ENCODE measurements at places on chromosomes 3 and 15.

DNA sequence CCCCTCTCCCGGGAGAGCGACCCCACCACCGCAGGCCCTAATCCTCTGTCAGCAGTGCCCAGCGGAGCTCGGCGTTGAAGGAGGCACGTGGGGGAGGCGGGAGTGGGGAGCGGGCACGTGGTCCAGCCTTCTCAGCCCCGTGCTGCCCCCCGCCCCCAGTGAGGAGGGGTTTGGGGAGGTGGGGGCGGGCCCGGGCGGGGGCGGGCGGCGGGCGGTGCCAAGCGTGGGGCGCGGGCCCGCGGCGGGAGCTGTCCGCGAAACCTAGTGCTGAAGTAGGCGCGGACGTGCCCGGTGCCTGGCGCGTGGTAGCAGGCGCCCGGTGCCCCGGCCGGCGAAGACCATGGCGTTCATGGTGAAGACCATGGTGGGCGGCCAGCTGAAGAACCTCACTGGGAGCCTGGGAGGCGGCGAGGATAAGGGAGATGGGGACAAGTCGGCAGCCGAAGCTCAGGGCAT, at the start of gene CPLX3:
Gene CPLX3 (plus strand): TSS at position 264 of the 456 bp plus-strand sequence. CDS start 77 bp downstream, at position 341.
- no peak for DNase-seq

DNA sequence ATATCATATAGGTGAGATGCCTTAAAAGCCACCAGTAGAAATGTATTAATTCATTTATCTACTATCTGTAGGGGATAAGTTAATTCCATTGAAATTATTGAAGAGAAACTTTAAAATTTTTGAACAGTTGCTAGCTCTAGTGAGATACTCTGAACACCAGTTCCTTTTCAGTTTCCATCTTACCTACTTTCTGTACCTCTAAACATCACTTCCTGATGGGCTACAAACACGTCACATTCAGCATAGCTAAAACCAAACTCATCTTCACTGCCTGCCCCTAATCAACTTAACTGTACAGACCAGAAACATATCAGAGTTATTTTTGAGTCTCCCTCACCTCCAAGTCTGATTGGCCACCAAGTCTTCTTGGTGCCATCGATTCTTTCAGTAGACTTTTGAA, 88.9 kb downstream of the FEZF2 start:
- DNase-seq = no peak

DNA sequence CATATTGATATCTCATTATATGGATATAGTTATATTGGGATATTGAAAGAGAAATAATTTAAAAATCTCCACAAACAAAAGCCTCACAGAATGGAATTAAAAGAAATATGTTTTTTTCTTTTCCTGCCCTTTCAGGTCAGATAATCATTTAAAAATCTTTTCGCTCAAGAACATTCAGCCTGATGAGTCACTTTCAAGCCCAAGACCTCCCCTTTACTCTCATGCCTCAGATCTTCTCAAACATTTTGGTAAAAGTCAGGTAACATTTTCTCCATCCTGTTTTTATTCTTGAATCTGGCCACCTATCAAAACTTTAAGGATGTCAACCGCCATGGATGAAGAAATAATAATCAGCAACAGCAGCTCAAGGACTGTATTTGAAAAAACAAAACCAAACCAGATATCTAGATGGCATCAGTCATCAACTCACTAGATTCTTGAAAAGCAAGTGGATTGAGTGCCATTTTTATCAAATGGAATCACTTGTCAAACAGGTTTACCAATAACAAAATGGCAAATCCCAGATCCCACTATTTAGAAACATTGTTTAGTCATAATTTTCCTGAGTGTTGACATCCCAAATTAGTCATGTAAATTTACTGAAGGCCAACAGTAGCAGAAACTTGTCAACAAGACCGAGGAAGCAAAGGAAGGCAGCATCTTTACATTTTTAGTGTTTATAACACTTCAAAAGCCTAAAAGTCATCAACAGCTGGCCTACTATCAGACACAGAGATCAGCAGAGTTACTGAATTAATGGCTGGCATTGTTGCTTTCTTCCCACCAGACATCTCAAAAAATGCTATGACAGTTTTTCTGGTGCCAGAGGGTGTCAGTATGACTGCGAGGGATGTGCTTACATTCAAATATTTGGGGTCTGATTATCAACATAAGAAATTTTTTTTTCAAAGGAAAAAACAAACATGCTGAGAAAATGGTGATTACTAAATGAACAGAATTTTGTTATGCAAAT, 444.7 kb downstream of the MAGI1 start:
- no peak for DNase-seq

DNA sequence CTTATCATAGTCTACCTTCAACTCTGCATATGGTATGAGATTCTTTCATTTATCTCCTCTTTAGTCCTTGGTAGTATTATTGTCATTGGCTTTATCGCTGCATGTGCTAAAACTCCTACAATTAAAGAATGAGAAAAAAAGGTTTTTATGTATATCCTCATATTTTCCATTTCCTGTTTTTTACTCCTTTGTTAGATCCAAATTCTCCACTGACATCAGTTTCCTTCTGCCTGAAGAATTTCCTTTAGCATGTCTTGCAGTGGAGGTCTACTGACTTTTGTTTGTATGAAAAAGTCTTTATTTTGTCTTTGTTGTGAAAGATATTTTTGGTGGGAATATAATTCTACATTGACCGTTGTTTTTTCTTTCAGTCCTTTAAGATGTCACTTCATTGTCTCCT, 81.0 kb upstream of the TNIK start:
- DNase-seq = no peak

GRCh38 chr15:57285386-57285785, 90.9 kb upstream of the CGNL1 start:
- DNase-seq = no peak
